ENCODE measurements at places on chromosomes 11 and 22.
A peak's percentile ranks its signal among the peaks of the same experiment; 100 is the strongest.

- peak; percentile 79 for DNase-seq
These were observed 21.4 kb downstream of the TMPRSS6 start for GRCh38 chr22:37088108-37088605.

GRCh38 chr22:40624770-40625169 lies 11.7 kb downstream of the MRTFA start:
- no peak for DNase-seq

DNA sequence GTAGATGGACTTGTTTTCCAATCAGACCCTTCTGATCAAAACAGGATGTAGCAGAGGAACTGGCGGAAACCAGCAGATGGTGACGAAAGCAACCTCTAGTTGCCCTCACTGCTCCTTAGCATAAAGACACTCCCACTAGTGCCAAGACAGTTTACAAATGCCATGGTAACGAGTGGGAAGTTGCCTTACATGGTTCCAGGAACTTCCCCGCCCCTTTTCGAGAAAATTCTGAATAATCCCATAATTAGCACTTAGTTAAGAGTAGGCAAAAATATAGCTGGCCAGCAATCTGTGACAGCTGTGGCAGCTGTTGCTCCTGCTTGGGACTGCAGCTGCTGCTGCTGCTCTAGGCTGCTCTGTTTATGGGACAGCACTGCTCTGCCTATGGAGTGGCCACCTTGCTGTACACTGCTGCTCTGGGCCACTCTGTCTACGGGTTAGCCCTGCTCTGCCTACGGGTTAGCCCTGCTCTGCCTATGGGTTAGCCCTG lies 33.4 kb upstream of the SORL1 start:
- DNase-seq, result peak; percentile 22

DNA sequence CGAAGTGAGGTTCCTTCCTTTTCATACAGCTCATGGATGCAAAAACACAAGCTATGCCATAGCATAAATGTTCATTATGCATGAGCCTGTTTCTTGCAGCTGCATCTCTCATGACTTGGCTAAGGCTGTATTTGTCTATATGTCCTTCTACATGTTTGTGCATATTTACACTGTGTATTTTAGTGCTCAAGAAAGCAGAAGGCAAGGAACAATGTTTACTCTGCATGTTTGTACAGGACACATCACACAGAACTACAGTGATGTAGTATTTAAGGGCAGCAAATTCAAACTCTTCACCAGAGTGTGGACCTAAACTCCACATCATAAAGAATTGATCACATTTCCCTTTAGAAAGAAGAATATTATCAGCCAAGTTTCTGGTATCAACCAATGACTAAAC lies 170.3 kb downstream of the CADM1 start:
- no peak for DNase-seq

GRCh38 chr11:109798521-109798920 lies 294.7 kb upstream of the ZC3H12C start:
- no peak for DNase-seq

DNA sequence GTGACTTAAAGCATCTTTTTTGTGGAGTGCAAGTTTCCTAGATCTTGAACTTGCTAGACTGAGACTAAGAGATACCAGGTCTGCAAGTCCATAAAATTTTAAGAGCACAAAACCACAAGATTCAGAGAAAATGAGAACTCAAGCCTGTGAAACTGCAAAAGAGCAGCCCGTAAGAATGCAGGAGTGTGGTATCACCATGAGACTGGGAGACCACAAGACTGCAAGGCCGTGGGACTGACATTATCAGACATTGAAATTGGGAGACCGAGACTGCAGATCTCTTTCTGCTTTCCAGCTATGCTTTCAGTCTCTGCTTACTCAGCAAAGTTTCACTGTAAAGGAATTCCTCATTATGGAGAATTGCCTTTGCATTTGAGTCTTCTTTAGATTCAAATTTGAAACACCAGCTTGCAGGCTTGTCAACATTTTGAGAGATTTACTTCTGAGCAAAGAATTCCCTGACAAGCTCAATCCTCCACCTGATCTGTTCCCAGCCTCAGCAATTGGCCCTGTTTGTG lies 621.2 kb downstream of the KCNA4 start:
- no peak for DNase-seq

GRCh38 chr22:29308791-29309262 lies 2.4 kb downstream of the GAS2L1 start:
- peak; percentile 53 for DNase-seq

- no peak for DNase-seq
These were observed 160.5 kb upstream of the TBCEL start for GRCh38 chr11:120863359-120863758.

GRCh38 chr22:18056161-18056666 lies 21.6 kb upstream of the PEX26 start:
- no peak for DNase-seq

DNA sequence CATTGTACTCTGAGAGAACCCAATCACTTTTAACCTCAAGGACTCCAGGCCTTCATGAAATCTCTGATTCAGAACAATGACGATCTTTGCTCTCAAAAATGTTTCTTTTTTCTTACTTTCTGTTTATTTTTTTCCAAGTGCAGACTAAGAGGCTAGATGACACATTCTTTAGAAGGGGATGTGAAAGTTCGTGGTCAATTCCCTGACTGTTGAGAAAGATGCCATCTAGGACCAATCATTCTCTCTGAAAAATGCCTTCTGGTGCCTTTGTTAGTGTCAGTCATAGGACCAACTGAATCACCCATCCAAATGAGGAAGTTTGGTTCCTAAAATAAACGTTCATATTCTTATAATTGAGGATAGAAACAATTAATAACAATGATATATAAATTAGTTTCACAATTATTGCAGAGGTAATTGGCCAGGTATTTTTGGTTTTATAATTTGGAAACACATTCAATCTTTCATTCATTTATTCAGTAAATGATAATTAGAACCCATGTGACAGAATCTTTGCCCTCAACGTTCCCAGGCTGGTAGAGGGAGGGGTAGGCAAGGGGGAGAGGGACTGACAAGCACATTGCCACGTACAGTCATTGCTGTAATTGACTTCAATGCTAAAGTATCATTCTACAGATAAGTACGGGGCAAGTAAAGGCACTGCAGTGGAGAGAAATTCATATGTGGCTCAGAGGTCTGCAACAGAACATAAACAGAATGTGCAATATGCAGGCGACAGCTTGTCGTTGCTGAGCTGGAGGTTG lies 333.4 kb upstream of the MPPED2 start:
- DNase-seq, result no peak

Measured in activated CD4-positive, alpha-beta T cell treated with anti-CD3 and anti-CD28 coated beads, Interleukin-2, amount 50 U/mL, for 48 hours (primary cell).